ENCODE measurements at places on chromosomes 7 and 10.

- DNase-seq, result no peak
Measured at GRCh38 chr7:158741294-158741666, 36.7 kb upstream of the NCAPG2 start.

GRCh38 chr7:21771906-21772610, 173.6 kb downstream of the CDCA7L start:
- DNase-seq, result no peak

DNA sequence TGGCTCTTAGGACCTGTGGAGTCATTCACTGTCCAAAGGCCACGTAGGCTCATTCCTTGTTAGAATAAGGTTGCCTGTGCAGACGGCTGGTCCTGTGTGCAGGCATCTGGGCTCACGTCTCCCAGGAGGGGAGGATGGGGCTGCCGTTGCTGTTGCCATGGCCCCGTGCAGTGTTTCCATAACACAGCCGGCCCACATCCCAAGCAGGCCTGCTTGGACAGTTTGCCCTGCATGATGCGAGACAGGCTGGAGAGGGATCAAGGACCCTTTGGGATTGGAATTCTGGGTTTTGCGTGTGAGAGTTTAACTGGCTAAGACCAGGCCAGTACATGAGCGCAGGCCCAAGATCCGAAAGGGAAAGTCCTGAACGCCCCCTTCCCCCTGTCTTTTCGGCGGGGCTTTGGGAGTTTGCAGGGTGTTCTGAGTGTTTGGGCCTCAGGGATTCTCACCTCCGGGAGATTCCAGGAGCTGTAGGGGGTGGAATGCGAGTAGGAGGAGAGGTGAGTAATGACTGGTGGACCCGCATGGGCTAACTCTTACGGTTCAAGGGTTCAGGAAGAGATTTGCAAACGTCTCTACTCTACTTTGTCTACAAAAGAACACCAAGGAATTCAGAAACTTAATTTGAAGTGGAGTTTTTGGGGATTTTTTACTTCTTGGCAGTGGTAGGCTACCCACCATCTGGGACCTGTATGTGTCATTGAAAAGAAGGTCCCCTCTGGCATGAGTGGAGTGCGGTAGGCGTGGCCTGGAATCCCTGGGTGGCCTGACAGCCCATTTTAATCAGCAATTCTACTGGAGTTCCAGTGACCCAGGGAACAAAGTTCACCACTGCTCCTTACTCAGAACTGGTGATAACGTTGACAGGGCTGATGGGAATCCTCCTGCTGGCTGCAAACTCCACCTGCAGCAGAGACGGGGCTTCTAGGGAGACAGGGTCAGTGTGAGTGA, 125.4 kb downstream of the ITIH5 start:
- no peak for DNase-seq

DNA sequence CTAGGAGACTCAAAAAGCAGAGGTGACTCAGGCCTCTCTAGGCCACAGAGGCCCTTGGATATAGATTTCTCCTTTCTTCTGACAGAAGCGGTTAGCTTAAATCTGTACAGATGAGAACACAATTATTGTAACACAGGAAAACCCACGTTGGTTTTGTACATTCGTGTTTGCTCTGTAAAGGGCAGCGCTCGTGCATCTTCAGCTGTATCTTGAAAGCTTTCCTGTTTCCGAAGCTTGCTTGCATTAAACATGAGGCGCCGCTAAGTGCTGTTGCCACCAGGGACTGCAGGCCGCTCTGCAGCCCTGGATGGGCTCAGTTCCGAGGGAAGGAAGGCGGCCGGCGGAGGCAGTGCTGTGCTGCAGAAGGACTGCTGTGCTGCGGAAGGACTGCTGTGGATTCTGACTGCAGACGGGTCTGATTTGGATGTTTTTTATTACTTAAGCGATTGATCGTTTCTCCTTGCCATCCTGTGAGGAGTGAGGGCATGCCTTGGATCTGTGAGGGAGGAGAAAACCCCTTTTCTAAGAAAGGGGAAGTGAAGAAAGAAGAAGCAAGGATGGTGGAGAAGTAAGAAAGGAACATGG, 53.3 kb downstream of the FHIP2A start:
- DNase-seq, result no peak

DNA sequence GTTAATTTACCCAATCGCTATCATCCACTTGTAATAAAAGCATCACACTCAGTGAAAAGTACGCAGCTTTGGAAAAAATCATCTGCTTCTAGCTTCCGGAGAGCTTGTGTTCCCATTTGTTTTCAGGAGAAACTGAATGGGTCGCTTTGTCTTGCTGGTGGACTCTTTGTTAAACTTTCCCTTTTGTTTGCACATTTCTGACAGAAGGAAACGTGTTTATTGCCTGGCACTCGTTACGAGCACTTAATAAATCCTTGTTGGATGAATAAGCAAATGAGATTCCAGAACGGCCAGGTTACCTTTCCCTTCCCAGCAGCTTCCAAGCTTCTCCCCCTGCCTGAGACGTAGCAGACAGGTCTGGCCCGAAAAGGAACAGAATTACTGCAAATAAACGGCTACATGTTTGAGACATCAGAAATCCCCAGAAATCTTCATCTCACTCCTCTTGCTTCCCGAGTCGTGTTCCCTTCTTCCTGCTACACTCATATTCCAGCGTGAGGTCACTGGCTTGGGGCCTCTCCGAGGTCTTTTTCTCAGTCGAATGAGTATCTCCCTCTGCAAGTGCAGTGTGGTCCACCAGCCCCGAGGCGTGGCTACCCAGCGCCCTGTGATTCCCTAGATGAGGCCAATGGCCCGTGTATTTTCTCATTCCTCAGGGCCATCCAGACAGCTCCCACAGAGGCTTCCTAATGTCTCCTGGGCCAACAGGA, 167.2 kb downstream of the FRMD4A start:
- DNase-seq, result no peak

GRCh38 chr7:98281757-98282606, 496 bp downstream of the BRI3 start:
- DNase-seq, result no peak

GRCh38 chr10:116476461-116476860, 48.8 kb downstream of the PNLIPRP3 start:
- no peak for DNase-seq
